NCI-H446 treated with DMSO at 0.1 percent for 48 hours (cell line): ENCODE measurements at places on chromosomes 1 and 21.

DNA sequence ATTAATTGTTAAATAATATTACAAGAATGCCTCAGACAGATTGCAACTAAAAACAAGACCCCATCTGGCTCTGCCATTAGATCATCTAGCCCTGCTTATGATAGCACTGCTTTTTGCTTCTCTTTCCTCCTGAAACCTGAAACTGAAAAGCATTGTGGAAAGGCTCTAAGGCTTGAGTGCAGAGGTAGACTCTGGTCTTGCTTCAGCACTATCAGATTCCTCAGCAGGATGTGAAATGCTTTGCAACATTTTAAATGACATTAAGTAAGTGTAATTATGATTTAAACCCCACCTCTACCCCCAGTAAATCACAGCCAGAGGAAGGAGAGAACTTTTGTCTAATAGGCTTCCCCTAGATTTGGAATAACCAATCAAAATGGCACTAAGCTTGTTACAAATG, 32.9 kb downstream of the PHC2 start:
- DNase-seq, result no peak

DNA sequence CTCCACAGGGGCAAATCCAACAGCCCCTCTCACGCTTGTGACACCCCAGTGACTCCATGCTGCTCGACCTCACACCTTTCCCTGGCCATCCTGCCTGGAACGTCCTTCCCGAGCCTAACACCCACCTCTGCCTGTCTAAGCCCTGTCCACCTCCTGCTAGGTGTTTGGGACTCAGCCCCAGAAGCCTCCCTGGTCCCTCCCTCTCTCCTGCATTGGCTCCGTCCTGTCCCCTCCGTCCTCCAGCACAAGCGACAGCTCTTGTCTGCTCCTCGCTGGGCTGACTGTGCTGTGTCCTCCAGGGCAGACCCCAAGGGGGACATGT, 102.0 kb upstream of the IFFO2 start:
- DNase-seq, result no peak

- DNase-seq, result peak; percentile 41
Measured at GRCh38 chr21:20882462-20883407, 115.5 kb upstream of the NCAM2 start.

DNA sequence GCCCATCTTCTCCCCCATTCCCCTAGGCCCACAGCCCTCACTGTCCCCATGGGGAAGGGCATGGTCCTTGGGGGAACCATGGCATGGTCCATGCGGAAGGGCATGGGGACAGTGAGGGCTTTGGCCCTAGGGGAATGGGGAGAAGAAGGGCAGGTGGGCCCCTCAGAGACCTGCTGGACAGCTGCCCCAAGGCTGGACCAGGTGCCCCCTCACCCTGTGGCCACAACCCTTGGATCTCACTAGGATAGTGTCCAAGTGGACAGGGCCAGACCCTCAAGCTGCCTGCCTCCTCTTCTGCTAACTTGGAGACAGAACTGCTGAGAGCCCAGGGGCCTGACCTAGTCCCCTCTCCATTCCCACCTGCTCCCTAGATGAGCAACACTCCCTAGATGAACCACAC, 12.4 kb upstream of the SMYD3 start:
- no peak for DNase-seq

GRCh38 chr21:44989537-44989886, 49.7 kb downstream of the SLX9 start:
- DNase-seq, result no peak

DNA sequence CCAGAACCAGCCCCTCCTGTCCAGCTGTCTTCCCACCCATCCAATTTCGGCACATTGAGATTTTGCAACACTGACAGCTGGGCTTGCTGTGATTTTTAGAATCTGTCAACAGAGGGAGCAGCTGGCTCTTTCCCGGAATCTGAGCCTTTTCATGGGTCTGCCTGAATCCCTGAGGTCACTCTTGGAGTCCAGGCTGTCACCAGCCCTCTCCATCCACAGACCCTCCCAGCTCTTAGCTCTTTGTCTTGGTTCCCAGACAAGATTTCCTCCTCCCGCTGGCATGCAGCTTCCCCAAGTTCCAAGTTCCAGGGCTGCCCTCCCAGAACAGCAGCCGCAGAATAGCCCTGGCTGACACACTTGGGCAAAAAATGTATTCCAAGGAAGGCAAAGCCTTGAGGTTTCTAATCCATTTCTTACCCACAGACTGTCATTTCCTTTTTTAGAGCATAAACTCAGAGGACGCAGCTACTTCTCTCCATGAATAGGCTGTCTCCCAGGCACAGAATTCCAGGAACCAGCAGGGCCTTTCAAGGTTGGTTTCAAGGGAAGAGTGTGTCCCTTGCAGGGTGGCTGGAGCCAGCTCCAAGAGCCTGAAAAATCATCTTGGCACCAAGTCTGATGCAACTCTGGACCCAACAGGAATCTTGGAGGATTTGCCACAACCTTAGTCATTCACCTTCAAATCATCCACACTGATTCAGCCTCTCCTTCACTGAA, 7.1 kb upstream of the TMEM61 start:
- no peak for DNase-seq

- no peak for DNase-seq
Measured at GRCh38 chr1:215905493-215906115, 338.5 kb downstream of the KCTD3 start.

DNA sequence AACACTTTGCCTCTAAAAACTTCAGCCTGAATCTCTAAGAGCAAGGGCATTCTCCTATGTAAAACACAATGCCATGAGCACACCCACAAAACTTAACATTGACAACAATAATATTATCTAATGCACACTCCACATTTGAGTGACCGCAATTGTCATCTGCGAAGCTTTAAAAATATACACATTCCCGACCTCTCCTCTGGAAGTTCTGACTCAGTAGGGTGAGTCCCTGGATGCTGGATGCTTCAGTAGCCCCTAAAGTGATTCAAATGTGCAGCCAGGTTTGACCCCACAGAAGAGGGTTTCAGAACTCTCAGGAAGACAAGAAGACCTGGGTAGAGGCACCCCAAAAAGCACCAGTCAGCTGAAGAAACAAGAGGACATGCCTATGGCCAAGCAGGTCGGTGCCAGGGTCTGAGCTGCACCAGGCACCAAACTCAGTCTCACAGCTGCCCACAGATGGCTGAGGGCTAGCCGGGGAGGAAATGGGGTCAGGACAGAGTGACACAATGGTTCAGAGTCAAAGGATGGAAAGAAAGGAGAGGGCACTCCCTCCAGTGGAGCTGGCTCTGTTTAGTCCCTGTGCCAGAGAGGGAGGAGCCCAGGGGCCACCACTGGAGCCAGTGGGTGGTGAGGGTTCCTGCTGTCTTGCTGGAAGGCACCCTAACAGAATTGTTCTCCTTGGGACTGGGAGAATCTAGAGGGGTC, 17.4 kb downstream of the PIK3C2B start:
- DNase-seq, result no peak

DNA sequence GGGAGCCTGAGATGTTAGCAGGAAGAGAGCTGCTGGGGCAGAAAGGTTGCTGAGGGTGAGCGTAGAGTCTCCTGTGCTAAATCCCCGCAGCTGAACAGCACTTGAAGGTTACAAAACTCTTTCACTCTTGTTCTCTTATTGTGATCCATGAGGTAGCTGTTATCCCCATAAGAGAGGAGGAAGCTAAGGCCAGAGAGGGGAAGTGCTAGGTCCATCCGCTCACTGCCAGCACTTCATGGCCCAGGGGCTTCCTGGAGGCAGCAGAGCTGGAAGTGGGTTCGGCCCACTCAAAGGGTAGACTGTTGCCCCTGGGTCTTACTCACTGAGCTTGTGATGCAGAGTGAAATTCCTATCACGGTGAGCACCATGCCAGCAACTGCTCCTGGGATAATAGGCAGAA, 5.6 kb downstream of the TMEM234 start:
- DNase-seq, result no peak

DNA sequence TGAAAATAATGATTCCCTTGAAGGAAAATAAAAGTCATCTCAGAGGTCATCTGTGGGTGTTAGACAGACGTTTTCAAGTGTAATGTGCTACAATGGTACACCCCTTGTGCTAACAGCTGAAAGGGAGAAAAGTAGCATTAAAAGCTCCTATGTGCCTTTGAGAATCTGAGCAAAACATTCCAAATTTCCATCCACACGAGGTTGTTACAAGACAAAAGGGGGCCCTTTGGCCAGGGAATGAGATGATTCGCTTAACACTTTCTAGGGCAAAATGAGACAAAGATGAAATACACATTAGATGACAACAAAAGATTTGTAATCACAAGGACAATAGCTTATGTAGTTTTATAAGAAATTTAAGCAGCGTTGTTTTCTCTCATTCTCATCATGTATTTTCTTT, 303.6 kb downstream of the LMX1A start:
- no peak for DNase-seq

GRCh38 chr1:31701091-31701736, 2.6 kb downstream of the COL16A1 start:
- peak; percentile 73 for DNase-seq

DNA sequence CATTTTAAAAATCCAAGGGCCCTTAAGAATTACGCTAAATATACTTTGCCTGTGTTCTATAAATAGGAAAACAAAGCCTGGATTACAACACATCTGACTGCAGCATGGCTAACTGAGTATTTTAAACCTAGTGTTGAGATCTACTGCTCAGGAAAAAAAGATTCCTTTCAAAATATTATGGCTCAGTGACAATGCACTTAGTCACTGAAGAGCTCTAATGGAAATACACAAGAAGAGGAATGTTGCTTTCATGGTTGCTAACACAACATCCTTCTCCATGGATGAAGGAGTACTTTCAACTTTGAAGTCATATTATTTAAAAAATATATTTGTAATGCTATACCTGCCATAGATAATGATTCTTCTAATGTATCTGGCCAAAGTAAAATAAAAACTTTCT, 248.3 kb upstream of the NEGR1 start:
- no peak for DNase-seq

GRCh38 chr1:47189844-47190508, at the start of gene PDZK1IP1:
TSS of gene PDZK1IP1 (minus strand) at chr1:47190036. CDS start at chr1:47189932, 104 bp downstream.
- no peak for DNase-seq

DNA sequence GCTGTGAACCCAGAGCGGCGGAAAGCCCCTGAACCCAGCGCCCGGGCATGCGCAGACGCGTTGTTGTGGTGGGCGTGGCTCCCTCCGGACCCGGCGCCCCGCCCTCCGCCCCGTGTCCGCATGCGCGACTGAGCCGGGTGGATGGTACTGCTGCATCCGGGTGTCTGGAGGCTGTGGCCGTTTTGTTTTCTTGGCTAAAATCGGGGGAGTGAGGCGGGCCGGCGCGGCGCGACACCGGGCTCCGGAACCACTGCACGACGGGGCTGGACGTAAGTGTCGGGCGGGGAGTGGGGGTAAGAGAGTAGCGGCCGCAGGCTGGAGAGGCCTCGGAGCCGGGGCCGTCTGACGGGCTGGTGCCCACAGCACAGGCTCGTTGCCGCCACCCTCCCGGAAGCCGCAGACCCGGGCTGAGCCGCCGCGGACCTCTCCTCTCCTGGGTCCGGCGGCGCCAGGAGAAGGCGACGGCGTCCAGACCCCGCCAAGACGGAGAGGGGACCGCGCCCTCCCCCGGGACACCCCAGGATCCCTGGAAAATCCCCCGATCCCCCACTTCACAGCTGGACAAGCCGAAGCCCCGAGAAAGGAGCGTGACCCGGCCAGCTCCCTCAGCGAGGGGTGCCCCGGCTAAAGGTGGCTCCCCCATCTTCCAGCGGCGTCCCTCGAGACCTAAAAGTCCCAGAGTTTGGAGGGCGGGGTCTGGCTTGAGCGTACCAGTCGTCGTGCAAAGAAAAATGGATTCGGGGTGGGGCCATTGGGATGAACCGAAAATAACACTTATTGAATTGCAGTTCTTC, at the start of gene TMEM50A:
Gene TMEM50A (plus strand): TSS at position 147 of the 794 bp plus-strand sequence. CDS start 2,153 bp downstream, outside the sequence.
- DNase-seq, result peak; percentile 66

DNA sequence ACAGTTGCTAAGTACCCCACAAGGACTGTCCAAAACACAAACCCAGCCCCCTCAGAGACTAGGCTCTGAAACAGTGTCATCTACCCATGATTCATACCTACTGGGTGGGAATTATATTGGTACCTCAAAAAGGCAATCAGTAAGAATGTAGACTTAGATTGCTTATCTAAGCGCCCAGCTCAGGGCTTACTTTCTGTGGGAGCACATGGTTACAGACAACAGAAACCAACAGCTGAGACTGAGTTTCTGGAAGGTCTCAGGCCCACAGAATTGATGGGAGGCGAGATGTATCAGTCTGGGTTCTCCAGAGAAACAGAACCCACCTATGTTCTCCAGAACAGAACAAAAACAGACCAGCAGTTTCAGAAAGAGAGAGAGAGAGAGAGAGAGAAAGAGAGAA, 147.3 kb upstream of the KAZN start:
- DNase-seq, result no peak

DNA sequence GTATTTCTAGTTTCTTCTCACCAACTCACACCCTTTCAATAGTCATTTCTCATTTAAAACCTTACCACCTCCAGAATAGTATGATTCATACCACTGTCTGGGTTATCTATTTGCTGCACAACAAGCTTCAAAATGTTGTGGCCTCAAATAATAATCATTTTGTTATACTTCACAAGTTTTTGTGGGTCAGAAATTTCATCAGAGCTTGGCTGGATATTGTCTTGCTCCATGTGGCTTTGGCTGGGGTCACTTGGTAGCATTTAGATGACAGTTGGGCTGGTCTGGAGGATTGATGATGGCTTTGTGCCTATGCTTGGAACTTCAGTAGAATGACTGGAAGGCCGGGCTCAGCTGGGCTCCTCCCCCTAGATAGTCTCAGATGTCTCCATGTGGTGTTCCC, 66.0 kb downstream of the TGFB2 start:
- no peak for DNase-seq

DNA sequence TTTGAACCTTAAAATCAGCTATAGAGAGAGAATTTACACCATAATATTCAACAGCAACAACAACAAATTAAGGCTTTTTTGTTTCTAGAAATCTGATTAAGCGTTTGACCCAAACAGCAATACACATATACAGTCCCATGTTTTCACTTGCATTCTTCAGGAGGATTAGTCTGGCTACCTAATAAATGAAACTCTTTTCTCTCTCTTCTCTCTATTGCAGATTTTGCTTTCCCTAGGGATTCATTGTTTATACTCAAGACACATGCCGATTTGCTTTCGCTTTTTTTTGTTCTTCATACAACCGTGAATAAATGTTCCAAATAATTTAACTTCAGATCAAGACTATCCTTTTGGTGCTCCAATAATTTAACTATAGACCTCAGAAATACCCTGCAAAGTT, 162.4 kb upstream of the PTBP2 start:
- DNase-seq, result no peak

DNA sequence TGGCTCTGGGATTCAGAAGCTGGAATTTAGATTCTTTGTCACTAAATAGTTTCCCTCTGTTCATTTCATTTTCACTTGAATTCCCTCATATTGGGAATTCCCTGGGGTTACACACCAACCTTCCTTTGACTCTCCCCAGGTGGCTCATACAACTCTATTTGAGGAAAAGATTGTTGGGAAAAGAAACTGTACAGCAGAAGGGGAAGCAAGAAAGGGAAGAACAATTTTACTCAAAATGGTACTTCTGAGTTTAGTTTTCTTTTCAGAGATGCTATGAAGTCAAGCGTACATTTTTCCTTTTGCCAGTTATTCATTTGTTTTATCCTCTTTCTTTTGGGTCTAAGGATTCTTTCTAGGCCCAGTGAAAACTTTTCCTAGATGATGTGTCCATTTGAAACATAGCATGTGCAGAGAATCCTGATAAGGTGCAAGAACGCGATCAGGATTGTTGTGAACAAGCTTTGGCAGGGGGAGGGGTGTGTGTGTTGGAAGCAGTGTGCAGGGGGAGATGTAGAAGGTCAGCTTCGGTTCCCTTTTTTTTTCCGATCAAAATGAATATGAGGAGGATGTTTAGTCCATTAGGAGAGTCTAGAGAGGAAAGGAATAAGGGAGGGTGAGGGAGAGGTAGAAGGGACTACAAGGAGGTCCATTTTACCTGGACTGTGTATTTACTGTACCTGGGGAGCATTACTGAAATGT, 26.8 kb upstream of the CD1D start:
- no peak for DNase-seq
